ENCODE measurements at places on chromosomes 2 and 18.

DNA sequence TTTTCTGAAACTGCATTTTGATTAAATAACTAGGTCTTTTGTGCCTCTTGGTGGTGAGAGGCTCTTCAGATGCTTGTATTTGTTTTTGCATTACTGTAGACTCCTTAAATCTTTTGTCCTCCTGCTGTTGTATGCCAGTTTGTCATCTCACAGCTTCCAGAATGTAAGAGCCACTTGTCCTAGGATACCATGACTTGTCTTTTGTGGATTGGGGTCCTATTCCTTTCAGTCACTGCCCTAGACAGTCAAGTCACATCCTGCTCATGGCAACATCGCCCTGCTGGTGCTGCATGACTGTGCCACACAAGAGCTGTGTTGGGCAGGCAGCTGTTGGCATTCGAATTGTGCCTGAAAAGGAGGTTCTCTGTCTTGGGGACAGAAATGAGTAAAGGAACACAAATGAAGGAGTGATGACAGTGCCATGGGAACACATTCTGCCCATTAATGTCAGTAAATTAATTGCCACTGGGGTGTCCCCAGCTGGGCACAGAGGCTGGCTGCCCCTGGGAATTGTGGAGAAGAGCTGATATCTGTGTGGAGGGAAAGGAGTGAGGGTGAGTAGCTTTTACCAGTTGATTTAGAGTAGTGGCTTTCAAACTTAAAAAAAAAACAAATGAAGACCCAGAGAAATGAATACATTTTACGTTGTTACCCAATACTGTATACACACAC is 140.3 kb downstream of the ARL6IP6 start:
- DNase-seq = no peak

DNA sequence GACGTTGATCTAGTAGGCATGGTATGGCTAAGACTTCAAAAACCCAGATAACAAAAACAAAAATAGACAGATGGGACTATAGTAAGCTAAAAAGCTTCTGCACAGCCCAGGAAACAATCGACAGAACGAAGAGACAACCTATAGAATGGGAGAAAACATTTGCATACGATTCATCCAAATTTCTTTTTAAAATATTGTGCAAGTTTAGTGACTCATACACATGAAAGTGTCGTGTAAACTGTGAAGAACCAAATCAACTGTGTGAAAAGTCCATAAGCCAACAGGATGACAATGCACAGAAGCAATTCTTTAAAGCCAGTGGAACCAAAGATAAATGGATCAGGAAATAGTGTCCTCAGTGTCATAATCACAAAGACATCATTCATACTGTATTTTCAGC is 671.1 kb downstream of the RNF144A start:
- no peak for DNase-seq

DNA sequence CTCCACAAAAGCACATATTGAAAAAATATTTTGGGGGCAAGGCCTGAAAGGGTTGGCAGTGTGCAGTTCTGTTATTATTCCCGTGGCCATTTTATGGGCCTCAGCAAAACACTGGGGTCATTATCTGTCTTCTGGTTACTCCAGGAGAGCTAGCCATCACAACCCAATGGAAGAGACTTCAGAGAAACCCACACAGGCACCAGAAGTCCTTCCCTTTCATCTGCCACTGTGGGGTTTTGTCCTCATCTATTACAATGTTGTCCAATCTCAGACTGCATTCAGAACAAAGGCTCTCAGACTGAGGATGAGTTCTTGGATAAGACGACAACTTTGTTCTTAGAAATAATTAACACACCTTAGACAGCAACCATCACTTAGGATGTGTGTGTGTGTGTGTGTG is 98.4 kb downstream of the PIEZO2 start:
- DNase-seq = no peak

GRCh38 chr18:48643262-48643661 is 104.4 kb downstream of the CTIF start:
- DNase-seq = no peak

DNA sequence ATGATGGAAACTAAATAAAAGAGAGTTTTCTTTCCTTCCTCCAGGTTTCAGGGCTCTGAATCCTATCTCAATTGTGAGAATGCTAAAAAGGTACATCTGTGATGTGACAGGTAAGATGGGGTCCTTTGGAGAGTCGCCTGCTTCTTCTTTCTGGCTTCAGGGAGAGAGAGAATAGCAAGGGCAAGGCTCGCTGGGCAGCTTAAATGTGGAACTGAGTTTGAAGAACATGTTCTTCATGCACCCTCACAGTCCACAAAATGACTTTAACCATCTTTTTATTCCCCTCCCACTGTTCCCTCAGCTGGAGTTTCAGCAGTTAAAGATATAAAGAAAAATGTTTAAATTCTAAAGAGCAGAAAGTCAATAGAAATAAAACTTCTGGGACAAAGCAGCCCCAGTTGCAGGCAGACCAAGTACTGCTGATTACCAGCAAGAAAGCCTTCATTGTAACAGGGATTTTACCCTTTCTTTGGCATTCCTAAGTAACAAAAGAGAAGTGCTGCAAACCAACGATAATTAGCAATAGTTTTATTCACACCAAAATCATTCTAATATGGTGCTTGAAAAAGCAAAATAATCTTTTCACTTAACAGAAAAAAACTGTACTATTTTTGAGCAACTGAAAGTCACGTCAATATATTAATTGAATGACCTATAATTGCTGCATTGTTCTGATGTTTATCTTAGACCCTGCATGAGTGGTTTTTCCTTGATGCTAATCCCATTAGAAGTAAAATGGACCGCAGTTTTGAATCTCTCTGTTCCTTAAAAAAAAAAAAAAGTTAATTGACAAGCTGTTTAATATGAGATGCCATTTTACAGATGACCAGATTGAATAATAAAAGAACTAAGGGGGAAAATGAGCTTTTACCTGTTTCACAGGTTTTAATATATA is 61.5 kb downstream of the LRP2 start:
- DNase-seq = no peak

DNA sequence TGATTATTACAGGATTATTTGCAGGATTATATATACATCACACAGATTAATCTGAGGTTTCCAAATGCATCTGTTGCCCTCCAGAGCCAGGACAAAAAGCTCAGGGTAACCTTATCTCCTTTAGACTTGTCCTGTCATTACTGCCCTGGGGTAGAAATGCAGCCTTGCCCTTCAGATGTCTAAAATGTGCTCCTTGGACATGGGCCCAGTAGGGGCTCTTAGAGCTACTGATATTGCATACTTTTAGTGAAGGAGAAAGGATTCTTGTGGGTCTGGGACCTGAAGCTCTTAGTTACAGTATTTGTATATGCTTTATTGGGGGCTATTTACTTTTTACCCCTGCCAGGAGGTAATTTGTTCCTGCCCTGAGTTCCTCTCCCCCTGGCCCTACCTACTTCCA is 56.1 kb downstream of the PRKRA start:
- DNase-seq = no peak

GRCh38 chr2:18833941-18834340 is 244.6 kb upstream of the NT5C1B start:
- DNase-seq = no peak

Data from SIG-M5 (cell line).